Activated CD4-positive, alpha-beta T cell treated with anti-CD3 and anti-CD28 coated beads, Interleukin-2, amount 50 U/mL, for 1 hour (primary cell): ENCODE measurements at places on chromosomes 5 and 9.

DNA sequence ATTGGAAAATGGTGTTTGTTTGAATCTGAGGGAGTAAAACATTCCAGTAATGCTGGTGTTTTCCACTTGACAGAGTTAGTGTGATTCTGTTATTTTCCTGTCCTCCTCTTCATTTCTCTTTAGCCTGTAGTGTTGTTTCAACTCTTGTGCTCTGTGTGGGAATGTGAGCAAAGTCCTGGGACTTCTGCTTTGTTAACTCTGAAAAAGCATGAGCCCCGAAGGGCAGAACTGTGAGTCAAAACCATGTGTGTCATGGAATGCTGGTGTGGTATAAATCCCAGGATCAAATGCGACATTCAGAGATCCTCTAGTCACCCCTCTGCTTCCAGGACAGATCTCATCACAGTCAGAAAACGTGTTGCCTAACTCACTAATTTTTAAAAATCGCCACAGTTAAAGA, 8.9 kb downstream of the F2R start:
- no peak for DNase-seq

DNA sequence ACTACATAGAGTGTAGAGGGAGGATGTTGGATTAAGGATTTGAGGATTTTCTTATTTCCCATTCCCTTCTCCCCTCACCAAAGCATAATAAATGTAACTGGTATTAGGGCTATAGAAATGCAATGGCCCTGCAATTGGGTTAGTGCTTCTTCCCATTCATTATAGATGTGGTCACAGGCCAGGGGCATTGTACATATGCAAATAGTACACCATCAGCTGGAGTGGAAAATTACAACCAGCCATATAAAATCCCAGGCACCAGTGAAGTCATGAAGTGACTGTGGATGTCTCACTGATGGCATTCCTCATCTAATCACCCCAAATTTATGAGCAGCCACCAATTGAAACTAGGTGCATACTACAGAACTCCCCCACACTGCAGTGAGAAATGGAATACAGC, 105.9 kb downstream of the PLK2 start:
- DNase-seq, result no peak

DNA sequence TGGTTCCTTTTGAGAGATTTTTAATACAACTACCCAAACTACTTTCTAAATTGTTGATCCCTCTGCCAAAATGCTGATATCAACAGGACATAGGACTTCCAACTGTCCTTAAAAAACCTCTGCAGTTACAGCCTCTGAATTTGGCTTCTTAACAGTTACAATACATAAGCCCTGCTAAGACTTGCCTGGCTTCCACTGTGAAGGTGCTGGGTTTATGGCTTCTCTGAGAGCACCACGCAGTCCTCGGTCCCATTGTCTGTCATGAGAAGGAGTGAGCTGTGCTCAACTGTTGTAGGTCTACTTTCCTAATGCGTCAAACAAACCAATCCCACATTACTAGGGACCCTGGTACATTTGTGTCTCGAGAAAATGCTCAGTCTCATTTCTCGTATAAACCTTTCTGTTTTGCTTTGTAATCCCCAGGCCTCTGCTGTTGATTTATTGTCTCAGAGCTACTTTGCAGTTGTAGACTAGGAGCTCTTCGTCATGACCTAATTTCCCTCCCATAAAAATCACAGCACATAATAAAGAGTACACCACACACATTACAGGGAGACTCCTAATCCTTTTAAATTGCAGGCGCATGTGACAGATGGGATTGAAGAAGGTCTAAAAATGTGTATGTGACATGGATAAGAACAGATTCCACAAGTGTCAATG, 274.9 kb downstream of the NR3C1 start:
- DNase-seq, result no peak

DNA sequence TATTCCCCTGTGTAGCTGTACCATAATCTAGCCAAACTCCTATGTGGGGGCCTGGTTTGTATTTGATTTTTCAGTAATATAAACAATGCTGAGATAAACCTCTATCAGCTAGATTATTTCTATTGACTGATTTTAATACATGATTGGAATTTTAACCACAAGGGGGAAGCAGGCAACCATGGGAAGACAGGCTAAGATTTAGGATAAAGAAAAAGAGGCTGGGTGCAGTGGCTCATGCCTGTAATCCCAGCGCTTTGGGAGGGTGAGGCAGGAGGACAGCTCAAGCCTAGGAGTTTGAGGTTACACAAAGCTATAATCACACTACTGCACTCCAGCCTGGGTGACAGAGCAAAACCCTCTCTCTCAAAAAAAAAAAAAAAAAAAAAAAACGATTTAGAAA, 18.1 kb upstream of the GPX3 start:
- no peak for DNase-seq

- DNase-seq, result no peak
Measured at GRCh38 chr5:658103-658502, 35.0 kb downstream of the TPPP start.

DNA sequence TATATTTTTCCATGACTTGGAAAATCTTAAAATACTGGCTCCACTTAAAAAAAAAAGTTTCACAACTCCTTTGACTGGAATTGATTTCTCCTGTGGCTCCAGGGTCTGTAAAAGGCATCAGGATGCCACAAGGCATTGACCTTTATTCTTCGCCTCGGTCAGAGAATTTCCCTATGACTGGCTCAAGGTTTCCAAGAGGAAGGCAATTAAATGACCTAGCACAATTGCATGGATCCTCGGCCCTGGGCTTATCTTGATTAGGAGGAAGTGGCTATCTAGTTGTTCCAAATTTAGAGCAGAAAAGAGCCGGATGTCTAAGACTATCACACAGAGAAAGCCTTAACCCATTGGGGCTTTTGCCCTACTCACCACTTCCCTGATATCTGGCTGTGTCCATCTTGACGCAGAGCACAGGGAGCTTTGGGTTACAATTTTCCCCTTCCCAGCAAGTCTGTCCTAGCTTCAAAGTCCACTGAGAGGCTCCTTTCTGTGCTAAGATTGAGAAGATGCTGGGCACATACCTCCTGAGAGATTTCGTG, 56.9 kb upstream of the COL15A1 start:
- no peak for DNase-seq

- peak; percentile 31 for DNase-seq
Measured at GRCh38 chr5:142800776-142801494, 30.8 kb downstream of the ARHGAP26 start.

DNA sequence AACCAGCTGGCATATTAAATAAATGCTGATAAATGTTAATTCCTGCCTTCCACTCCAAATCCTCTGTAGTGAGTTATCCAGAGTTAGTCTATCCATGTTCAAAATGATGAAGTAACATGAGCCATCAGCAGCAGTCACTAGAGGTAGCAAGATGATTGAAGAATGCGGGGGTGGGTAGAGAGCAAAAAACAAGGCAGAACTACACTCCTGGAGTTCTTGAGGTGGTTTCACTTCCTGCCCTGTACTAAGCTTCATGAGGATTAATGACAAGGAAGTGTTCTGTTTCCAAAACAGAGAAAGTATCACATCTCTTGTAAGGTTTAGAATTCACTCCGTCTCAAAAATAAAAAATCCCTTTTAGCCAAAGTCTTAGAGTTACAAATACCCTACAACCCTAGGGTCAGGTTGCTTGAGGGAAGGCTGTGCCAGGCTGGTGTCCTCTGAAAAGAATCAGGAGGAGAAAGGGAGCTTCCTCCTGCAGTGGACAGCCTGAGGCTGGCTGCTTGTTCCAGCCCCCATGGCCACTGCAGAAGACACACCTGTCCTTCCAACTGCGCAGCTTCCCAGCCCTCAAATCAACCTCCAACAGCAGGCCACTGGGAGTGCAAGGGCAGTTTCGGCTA, 180.2 kb downstream of the DENND1A start:
- DNase-seq, result no peak

GRCh38 chr9:20170122-20170521, 381.3 kb upstream of the SLC24A2 start:
- no peak for DNase-seq

DNA sequence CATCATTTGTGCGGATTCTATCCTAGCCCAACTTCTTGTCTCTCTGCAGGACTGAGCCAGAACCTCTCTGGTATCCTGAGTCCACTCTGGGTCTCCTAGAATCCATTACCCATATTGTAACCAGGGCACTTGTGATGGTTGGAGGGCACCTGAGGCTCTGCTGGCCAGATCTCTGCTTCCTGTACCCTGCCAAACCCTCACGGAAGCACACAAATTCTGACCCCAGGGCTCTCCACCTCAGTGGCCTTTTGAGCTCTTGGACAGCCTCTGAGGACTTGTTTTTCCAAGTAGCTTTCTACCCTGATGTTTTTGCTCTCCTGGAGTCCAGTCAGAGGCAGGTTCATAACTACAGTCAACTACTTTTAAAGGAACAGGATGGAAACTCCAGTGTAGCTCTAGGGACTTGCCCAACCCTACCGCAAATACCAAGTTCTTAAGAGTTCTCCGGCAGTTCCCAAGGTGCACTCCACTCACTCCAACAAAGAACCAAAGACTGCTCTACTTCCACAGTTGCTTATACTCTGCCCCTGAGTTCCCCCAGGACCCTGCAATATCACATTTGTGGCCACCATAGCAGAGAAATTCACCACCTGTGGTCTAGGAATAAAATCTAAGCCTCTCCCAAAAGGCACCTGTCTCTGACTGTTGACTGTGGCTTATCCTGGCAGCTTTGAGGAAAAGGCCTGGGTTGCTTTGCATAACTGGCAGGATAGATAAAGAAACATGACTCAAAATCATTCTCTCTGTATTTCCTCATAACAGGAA, 9.6 kb downstream of the PIP5K1B start:
- no peak for DNase-seq

DNA sequence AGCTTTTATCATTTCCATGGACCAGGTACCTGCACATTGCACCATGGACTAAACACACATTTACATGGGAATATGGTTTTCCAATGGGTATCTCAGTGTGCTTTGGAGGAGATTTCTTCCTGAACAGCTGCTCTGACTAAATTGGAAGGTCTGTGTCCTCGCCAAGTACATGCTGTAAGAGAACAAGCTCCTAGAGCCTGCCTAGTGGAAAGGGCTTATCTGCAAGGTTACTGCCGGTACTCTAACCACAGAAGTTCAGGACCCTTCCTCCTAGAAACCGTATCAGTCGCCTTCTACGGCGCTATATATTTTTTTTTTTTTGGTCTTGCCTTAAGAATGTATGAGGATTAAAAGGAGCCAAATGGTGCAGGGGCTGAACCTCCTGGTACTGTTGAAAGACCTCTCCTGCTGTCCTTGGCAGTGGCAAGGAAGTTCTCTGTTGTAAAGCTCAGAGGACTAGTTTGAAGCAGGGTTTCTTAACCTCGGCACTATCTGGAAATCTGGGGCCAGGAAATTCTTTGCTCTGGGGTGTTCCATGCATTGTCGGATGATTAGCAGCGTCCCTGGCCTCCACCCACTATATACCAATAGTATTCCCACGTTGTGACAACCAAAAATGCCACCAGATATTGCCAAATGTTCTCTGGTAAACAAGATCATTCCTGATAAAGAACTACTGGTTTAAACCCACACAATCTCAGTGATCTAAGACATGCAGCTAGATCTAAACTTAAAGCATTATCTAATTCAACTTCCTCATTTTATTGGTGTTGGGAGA, 107.4 kb downstream of the FBXO38 start:
- no peak for DNase-seq

DNA sequence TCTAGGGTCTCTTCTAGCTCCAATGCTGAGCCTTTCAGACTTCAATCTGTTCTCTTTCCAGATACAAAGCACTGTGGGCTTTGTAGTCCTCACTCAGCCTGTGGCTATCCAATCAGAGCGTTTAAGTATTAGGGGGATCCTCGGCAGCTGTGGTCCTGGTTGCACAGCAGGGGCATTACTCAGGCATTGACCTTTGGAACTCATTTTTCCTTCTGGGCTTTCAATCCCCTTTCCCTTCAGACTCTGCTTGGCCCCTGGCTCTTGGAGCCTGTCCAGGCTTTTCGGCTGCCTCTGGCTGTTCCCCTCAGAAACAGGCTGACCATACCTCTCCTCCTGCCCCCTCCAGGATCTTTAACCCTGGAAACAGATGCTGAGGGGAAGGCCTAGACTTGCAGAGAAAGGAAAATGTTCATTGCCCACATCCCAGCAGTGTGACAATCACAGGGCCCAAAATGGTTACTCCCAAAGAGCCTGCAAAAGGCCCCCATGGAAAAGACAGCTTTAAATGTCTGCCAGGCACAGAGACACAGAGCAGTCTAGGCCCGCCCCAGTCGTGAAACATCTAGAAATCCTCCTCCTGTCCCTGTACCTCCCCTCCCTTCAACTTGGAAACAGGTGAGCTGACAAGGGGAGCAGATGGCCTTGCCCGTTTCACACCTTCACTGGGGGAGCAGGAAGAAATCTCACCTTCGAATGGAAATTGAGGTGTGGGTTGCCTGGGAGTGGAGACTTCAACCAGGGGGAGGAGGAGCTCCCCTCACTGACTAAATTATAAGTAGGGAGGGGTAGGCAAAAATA, 13.7 kb downstream of the C1QTNF2 start:
- DNase-seq, result no peak

GRCh38 chr5:154945695-154946301, 4.9 kb downstream of the MRPL22 start:
- DNase-seq, result no peak

GRCh38 chr5:177049285-177049684, 26.8 kb downstream of the ZNF346 start:
- no peak for DNase-seq

- no peak for DNase-seq
Measured at GRCh38 chr9:129343424-129344375, 165.6 kb upstream of the IER5L start.
